ENCODE measurements at places on chromosomes 16 and 17.

GRCh38 chr17:21505819-21506815 lies 130.0 kb downstream of the KCNJ12 start:
- DNase-seq, result no peak

DNA sequence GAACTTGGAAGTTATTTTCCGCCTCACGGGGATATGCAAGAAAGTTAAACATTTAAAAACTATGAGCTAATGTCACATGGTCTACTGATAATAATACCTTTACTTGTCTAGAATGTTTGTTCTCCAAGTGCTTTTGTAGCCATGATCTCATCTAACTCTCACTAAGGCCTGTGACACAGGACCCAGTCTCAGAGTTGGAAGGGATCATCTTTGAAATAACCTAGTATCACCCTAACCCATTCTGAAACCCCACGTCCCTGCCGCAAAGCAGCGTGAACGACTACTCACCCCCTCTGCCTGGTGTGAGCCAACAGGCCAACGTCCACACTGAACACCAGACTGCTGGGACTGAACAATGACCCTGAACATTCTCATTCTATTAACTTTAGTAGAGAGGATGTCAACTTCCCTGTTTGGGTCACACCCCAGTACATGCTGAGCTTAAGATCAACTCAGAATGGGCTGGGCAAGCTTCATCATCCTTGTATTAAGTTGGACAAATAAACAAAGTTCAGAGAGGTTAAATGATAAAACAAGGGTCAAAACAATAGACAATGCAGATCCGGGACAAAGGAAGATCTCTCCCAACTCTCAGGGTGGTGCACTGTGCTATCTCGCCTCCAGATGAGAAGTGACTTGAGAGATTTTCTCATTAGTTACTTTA lies 54.8 kb upstream of the BCAR1 start:
- DNase-seq, result no peak

DNA sequence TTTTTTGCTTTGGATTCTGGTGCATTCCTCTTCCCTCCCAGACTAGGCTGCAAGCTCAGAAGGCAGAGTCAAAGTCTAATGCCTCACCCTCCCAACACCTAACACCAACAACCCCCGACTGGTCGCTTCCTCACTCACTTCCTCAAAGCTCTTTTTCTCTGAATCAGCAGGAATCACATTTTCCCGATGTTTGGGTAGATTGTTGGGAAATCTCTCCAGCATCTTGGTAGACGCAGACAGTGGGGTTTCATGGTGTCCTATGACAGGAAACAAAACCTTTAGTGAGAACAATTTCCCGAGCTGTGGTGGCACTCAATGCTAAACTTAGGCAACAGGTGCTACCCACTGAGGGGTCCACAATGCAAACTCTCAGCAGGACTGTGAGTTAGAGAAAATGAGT lies 39.9 kb upstream of the ICAM2 start:
- no peak for DNase-seq

DNA sequence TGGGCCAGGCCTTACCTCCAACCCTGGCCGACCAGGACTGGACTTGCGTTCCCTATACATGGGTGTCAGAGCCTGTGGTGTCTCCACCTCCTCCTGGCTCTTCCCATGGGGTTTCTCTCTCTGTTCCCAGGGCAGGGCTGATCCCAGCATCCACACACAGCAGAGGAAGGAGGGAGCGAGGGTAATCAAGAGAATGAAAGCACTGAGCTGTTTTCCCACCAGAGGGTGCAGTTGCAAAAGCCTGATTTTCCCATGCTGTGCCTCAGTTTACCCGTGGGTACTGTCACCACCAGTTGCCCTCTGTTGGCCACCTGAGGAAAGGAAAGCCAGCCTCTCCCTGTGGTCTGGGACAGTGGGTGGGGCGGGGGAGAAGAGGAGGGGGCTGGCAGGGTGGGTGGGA lies 249.7 kb upstream of the GSE1 start:
- DNase-seq, result no peak

GRCh38 chr17:76266244-76266938 lies 1.2 kb downstream of the UBALD2 start:
- DNase-seq, result no peak

DNA sequence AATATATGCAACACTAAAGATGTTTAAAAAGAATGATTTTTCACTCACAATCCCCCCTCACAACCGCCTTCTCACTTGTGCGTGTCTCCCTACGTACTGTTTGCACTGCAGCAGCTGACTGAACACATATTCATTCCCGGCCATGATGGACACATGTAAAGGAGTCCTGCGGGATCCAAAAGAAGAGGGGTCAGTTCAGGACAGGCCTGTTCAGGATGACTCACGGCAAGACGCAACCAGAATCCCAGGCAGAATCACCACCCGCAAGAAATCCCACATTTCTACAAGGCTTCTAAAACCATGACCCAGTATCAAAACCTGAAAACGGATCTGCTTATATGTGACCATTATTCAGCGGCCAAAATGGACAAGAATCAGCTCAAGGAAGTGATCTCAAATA lies 52.3 kb downstream of the CYB5D2 start:
- peak; percentile 76 for DNase-seq

- peak; percentile 20 for DNase-seq
Observed at GRCh38 chr16:88061346-88062110, 110.3 kb downstream of the BANP start.

DNA sequence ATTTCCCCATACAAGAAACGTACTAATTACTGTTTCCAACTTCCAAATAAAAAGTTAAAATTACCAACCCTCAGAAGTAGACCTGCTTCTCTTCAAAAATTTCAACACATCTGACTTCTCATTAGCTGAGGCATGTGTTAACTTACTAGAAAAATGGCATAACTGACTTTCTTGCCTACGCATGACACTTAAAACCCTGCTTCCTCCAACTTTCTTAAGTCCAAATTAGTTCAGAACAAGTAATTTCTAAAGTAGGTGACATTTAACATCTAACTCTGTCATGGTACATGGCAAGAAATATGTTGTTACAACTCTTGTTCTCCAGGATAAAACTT lies 6.7 kb downstream of the USP7 start:
- no peak for DNase-seq

- DNase-seq, result peak; percentile 85
Observed at GRCh38 chr17:75059369-75060345, 12.6 kb downstream of the KCTD2 start.

DNA sequence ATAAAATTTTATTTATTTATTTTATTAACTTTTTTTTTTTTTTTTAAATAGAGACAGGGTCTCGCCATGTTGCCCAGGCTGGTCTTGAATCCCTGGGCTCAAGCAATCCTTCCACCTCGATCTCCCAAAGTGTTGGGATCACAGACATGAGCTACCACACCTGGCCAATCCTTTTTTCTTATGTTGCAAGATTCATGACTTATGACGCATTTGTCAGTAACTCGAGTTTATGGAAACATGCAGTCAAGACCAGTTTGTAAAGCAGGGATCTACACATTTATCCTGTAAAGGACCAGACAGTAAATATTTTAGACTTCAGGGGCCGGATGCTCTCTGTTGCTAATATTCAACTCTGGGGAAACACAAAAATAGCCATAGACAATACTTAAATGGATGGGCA lies 9.4 kb upstream of the MAP2K6 start:
- DNase-seq, result no peak

DNA sequence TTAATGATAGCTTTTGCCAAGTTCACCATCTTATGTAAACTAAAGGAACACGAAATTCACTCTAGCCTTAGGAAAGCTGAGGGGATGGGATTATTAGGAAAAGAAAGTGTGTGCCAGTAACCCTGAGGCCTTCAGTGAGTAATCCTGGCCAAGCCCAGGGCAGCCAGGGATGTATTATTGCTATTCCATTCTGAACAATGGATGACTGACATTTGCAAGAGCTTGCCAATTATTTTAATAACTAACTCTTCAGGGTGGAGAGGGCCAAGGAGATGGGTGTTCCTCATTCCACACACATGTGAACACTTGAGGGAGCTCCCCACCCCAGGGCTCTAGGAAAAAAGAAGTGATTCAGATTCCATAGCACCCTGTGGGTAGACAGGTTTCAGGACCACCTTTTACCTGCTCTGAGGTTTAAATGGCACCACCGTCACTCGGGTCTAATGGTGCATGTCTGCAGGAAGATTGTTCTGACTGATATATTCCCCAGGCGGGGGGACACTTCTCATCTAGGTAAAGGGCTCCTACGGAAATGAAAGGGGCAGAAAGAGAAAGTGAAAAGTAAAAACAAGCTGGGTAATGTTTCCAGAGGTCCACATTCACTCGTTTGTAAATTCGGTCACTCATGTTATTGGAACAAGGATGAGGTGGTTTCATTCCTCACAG lies 41.5 kb downstream of the TK2 start:
- DNase-seq, result peak; percentile 42

Measured in foreskin fibroblast (primary cell).